Right lobe of liver (tissue), 6 donors: ENCODE measurements at places on chromosomes 11 and 22. TPM values are rescaled to one million over a fixed set of nuclear protein-coding genes. Genes with fewer than 3 reads are reported as not detected.

DNA sequence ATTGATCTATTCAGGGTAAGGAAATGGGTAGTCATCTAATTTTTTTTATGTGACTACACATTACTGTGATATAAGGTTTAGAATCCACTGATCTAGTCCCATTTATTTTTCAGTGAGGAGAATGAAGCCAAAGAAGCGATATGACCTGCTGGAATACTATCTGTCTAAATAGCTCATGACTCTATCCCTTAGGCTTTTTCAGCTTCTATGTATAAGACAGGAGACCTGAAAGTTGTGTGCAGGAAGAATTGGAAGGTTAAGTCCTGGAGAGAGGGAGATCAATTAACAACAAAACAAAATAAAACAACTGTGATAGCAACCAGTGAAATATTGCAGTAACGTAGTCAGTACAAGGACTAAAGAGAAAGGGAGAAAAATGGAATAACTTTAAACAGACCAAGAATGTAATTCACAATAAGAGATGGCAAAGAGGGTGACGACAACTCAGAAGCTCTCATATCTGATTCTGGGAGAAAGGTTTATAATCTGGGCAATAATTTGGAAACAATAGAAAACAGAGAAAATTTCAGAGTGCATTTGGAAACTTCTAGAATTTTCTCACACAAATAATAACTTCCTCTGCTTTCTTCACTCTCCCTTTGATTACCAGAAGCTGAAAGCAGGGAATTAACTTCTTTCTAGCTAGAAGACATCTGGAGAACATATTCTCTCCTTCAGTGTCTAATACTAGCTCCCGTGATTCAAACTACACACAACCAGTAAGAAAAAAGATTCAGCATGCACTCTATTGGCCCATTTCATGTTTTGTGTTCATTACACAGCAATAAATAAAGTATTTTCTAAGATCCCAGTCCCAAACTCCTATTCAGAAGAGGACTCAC lies 19.2 kb upstream of the CASP12 start:
- no peaks in the 10 kb centered on the region for H3K36me3 ChIP-seq
- no peaks in the 10 kb centered on the region for H3K4me1 ChIP-seq
- no peak for DNase-seq
- no peaks in the 10 kb centered on the region for H3K27me3 ChIP-seq

GRCh38 chr11:95055283-95055897 lies 6.2 kb downstream of the KDM4F start:
- H3K27ac ChIP-seq = no peak overlapping the region
- no peak overlapping the region for H3K4me3 ChIP-seq
- no peaks in the 10 kb centered on the region for H3K27me3 ChIP-seq
- no peaks in the 10 kb centered on the region for H3K36me3 ChIP-seq

- no peaks in the 10 kb centered on the region for H3K36me3 ChIP-seq
- no peak overlapping the region for H3K27ac ChIP-seq
- no peak for DNase-seq
- H3K4me3 ChIP-seq = no peak overlapping the region
- H3K4me1 ChIP-seq = no peaks in the 10 kb centered on the region
- no peaks in the 10 kb centered on the region for H3K27me3 ChIP-seq
Measured at GRCh38 chr11:112977755-112978154, 16.5 kb downstream of the NCAM1 start.

- H3K4me3 ChIP-seq = no peak overlapping the region
- no peaks in the 10 kb centered on the region for H3K36me3 ChIP-seq
- peak overlapping the region; percentile 46 for H3K27ac ChIP-seq
- DNase-seq = no peak
Measured at GRCh38 chr11:33060271-33060670, 20.9 kb downstream of the TCP11L1 start.

GRCh38 chr22:31089160-31090100 lies 8.3 kb downstream of the SMTN start:
- H3K4me3 ChIP-seq = no peak overlapping the region
- H3K36me3 ChIP-seq = no peaks in the 10 kb centered on the region

GRCh38 chr22:30526656-30527055 lies 19.9 kb downstream of the SEC14L6 start:
- no peak overlapping the region for H3K27ac ChIP-seq
- H3K36me3 ChIP-seq = no peaks in the 10 kb centered on the region
- no peaks in the 10 kb centered on the region for H3K27me3 ChIP-seq
- H3K4me1 ChIP-seq = no peaks in the 10 kb centered on the region

Gene DEUP1
- not detected for total RNA-seq

Gene E2F8
- 2.0 TPM for total RNA-seq

Gene SERPING1
- total RNA-seq = 2,222 TPM

Gene PDE2A
- total RNA-seq = 46.3 TPM
